AG20443 (cell line): ENCODE measurements at places on chromosomes 16 and 17.

DNA sequence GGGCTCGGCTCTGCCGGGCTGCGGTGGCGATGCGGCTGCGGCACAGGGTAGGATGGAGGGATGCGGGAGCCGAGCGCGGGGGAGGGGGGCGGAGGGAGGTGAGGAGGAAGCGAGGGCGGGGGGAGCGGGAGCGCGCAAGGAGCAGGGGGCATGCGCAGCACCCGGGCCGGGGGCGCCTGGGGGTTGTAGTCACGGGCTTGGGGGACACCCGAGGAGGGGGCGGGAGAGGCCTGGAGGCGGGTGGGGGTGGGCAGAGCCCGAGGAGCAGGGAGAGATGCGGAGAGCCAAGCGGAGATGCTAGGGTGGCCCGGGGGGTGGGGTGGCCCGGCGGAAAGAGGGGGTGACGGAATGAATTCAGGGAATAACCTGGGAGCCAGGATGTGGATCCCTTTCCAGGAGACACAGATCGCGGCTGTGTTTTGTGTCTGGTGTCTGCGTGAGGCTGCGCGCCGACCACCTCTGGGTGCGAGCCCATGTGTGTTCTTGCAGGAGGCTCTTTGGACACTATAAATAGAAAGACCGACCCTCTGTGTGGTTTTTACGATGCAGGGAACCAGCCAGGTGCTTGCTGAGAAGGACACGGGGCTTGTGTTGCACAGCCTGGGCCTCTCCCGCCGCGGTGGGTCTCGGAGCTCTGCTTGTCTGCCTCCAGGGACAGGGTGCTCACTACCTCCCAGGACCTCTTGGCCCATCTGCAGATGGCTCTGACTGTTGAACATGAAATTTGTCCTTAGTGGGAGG, at the start of gene STX1B:
TSS of gene STX1B (minus strand) at position 54 of the 741 bp plus-strand sequence. CDS start 242 bp downstream, outside the sequence.
- peak; percentile 77 for DNase-seq

DNA sequence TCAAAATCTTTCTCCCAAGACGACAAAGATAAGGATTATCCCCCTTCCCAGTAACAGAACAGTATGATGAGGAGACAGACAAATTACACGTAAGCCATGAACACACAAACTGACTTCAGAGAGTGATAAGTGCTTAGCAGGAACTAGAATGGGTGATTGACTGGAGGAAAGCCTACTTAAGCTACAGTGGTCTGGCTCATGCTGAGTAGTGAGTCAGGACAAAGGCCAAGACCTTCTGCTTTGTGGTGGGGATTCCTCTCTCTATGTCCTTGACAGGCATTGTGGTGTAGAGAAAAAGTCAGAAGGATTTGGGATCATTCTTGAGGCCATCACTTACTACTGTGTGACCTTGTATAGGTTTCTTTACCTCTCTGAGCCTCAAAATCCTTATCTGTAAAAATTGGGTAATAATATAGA, 381.9 kb upstream of the CCL2 start:
- no peak for DNase-seq

DNA sequence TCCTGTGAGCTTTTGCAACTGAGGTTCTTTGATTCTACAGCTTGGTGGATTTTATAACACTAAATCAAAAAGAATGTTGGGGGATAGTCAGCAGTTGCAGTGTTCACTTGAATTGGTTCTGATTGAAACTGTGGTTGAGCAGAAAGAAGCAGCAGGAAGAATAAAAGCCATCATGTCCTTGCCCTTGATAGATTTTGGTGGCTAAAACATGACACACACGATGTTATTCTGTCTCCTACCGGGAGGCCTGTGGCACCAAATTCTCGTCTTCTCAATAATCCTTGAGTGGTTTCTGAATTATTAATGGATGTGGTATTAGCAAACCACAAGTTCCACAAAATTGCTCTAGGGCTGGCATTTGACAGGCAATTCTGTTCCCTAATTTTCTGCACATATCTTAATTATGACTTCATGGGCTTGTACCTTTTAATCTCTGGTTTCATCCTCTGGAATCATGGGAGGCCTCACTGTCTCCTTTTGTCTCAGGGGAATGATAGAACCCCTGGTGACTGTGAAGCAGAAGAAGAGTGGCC, 338.2 kb downstream of the SNX29 start:
- DNase-seq: peak; percentile 20

- peak; percentile 65 for DNase-seq
Observed at GRCh38 chr17:32323811-32324491, 18.0 kb downstream of the C17orf75 start.

- DNase-seq: no peak
Observed at GRCh38 chr16:77374384-77374783, 60.5 kb downstream of the ADAMTS18 start.

- no peak for DNase-seq
Observed at GRCh38 chr16:14042706-14043105, 28.4 kb upstream of the MRTFB start.

DNA sequence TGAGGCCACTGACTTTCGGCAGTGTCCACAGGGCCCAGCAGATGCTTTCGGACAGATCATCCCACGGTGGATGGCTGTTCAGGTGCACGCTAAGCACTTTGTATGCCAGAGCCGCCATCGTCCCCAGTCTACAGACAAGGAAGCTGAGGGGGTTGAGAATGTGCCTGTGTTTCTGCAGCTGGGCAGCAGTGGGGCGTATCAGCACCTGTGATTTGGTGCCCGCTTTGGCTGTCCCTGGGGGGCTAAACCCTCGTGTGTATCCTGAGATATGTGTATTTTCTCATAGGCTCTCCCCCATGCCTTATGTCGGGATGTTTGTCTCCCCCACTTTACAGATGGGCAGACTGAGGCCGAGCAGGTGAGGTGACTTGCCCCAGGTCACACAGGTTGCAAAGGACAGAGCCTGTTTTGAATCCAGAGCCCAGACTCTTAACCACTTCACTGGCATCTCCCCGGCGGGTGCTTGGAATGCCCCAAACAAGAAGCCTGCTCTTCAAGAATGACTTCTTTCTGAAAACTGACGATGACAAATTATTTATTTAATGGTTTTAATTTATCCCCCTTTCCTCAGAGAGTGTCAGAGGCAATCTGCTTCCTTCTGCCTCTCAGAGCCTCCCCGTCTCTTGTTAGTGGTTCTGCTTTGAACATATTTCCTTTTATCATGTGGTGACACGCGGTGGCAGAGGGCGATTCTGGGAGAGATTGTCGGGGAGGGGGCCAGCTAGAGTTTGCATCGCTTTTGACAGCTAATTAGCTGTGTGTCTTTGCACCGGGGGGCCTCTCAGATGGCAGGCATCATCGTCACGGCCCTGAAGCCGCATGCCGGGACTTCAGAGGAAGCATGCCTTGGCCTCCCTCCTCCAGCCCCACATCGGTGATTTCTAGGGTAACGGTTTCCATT, 149.6 kb upstream of the CIBAR2 start:
- DNase-seq: no peak

DNA sequence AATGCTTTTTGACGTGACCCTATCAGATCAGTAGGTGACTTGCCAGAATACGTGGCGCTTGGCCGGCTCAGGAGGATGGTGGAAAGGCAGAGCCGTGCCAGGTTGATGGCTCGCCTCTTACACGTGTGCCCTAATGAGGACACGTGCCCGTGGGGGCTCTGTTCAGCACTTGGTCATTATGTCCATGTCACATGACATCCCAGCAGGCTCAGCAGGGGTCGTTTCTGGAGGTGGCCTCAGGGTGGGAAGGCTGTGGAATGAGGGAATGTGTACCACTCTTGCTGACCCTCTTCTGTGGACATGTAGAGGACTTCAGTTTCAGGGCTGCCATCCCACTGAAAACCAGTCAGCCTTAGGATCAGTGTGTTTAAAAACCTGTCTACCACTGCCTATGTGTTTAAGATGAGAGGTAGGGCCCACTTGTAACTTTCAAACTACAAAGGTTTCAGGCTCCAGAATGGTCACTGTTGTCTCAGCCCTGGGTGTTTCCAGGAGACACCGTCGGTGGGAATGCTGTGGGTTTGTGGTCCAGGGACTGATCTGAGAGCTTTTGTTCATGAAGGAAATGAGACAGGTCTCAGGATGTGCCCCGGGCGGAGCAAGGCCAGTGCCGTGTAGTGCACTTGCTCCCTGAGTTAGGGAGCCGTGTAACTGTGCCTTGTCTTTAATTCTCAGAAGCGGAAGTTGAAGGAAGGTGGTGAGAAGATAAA, 12.1 kb downstream of the UBN1 start:
- DNase-seq: peak; percentile 2

- no peak for DNase-seq
Observed at GRCh38 chr17:73983621-73984400, 219.7 kb upstream of the RPL38 start.

- DNase-seq: no peak
Observed at GRCh38 chr16:84527532-84528269, 23.2 kb upstream of the MEAK7 start.

GRCh38 chr17:74355065-74355464, 6.6 kb downstream of the BTBD17 start:
- no peak for DNase-seq

DNA sequence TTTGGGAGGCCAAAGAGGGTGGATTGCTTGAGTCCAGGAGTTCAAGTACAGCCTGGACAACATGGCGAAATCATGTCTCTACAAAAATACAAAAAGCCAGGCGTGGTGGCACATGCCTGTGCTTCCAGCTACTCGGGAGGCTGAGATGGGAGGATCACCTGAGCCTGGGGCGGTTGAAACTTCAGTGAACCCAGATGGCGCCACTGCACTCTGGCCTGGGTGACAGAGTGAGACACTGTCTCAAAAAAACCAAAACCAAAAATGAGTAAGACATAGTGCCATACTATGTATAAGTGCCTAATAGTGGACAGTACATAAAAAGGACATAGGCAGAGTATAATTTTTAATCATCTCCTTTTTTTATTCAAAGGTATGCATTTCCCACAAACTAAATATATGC, 4.0 kb downstream of the CTC1 start:
- DNase-seq: no peak

- peak; percentile 82 for DNase-seq
Observed at GRCh38 chr16:30112197-30113030, 923 bp downstream of the GDPD3 start.

GRCh38 chr17:42518755-42519545, 17.1 kb upstream of the NAGLU start:
- DNase-seq: no peak

DNA sequence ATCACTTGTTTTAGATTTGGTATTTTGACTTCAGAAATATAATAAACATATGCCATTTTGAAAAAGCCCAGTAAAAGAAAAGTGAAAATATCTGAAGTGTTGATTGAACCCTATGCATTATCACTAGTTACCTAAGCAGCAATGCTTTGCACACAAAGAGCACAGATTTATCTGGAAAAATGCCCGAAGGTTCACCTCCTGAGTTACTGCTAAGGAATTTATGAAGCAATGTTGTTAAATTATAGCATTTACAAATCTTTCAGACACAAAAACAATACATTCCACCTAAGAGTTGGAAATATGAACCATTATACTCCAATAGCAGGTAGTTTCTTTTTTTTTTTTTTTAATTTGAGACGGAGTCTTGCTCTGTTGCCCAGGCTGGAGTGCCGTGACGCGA, 38.9 kb upstream of the GHDC start:
- DNase-seq: no peak

GRCh38 chr17:60598001-60598736, 1.8 kb upstream of the PPM1D start:
- DNase-seq: no peak

- DNase-seq: no peak
Observed at GRCh38 chr17:78394209-78394608, 15.8 kb downstream of the PGS1 start.

GRCh38 chr16:57804111-57804837, 2.0 kb upstream of the KIFC3 start:
- no peak for DNase-seq

GRCh38 chr17:78624324-78625151, 47.3 kb upstream of the DNAH17 start:
- DNase-seq: no peak

DNA sequence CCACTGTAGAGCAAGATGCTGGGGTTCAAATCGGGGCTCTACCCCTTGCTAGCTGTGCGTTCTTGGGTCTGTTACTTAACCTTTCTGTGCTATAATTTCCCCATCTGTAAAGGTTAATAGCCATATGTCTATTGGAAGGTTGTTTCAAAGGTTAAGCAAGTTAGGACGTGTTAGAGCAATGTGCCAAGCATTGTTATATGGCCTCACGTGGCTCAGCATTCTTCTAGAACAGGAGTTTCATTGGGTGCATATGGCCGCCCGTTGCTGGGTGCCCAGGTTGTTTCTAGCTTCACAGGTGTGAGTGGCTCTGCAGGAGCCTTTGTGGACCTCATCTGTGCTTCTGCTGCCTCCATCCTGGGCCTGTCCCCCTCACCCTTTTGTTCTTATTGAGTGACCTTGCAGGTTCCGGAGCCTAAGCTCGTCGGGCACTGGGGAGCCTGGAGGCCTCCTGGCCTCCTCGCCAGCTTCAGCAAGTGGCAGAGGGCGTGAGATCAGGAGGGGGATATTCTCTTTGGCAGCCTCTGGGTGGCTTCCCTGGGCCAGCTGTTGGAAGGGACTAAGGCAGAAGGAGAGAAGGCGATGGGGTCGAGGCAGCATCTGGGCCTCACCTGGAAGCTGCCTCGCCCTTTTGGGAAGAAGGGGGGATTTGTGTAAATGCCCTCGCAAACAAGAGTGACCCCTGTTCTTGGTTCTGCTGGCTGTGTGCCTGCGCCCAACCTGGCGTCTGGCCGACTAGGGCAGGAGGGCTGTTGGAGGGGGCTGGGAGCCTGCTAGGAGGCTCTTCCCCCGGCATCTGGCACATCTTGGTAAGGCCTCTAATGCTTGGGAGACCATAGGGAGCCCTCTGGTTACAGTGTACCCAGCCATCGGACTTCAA, 80.2 kb upstream of the CIBAR2 start:
- DNase-seq: no peak

- DNase-seq: no peak
Observed at GRCh38 chr17:48460052-48460451, 30.0 kb upstream of the SKAP1 start.

DNA sequence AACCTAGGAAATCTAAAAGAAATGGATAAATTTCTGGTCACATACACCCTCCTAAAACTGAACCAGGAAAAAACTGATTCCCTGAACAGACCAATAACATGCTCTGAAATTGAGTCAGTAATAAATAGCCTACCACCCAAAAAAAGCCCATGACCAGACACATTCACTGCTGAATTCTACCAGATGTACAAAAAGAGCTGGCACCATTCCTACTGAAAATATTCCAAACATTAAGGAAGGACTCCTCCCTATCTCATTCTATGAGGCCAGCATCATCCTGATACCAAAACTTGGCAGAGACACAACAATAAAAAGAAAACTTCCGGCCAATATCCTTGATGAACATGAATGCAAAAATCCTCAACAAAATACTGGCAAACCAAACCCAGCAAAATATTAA, 52.9 kb downstream of the TTC19 start:
- DNase-seq: no peak
